ENCODE measurements at places on chromosomes 1 and 21.

GRCh38 chr1:226525750-226526149 is 22.8 kb upstream of the STUM start:
- DNase-seq: peak; percentile 4

DNA sequence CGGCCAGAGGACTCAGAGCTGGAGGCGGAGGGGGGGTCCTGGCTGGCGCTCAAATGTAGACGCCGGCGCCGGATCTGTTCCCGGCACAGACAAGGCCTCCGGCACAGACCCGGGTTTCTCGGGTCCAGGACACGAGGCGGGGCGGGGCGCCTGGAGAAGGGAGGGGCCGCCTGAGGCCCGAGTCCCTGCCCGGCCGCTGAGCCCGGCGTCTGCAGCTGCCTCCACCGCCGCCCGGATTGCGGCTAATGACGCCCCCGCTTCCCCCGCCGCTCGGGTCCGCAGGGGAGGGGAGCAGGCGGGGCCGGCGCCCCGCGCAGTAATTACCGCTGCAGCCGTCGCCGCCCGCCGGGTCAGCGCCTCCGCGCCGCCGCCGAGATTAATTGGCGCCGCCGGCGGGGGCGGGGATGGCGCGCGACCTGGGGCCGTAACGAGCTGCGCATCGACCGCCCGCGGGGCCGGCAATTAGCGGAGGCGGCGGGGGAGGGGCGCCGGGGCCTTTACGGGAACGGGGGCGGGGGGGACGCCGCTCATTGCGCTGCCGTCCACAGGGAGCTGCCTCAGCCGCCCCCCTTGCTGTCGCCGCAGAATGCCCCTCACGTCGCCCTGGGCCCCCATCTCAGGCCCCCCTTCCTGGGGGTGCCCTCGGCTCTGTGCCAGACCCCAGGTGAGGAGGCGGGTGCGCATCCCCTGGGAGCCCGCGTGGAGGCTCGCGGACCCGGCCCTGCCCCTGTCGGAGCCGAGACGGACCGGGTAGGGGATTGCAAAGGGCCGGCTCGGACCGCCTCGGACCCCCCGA is 17.3 kb downstream of the NOC2L start:
- peak; percentile 51 for DNase-seq

GRCh38 chr1:170310951-170311350 is 165.2 kb downstream of the NTMT2 start:
- DNase-seq: no peak

DNA sequence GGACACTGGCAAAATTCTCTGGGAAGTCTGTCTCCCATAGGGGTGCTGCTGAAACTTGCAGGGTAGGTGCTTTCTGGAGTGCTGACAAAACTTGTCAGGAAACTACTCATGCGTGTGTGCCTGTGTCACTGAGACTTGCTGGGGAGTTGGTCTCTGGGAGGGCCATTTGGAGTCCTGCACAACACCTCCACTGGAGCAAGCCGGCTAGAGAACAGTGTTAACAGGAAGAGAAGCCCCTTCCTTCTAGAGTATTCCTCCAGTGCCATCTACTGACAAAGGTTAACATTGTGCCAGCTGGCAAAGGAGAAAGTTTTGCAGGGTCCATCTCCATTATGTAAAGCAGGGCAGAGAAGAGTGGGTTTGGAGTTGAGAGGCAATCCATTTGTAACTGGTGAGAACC is 30.0 kb downstream of the ZMYM4 start:
- DNase-seq: peak; percentile 36

GRCh38 chr21:37463083-37463801 is 96.7 kb downstream of the DYRK1A start:
- peak; percentile 80 for DNase-seq

- DNase-seq: peak; percentile 67
Measured at GRCh38 chr1:235648954-235649367, 623 bp downstream of the GNG4 start.

- peak; percentile 80 for DNase-seq
Measured at GRCh38 chr1:72435025-72435424, 152.7 kb upstream of the NEGR1 start.

DNA sequence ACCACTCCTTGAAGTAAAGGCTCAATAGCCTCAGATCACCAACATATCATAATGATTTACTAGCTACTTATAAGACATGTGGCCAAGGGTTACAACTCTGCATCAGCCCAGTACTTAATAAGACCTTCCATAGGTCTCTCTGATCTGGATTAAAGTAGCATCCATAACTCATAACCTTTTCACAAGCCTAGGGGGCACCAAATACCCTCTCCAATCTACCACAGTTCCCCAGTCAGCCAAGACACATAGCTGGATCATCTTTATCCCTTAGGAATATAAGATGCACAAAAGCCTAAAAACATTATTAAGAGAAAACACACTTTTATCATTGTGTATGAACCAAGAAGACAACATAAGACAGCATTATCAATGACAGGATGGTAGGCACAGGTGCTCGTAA is 22.1 kb downstream of the SSX2IP start:
- no peak for DNase-seq

DNA sequence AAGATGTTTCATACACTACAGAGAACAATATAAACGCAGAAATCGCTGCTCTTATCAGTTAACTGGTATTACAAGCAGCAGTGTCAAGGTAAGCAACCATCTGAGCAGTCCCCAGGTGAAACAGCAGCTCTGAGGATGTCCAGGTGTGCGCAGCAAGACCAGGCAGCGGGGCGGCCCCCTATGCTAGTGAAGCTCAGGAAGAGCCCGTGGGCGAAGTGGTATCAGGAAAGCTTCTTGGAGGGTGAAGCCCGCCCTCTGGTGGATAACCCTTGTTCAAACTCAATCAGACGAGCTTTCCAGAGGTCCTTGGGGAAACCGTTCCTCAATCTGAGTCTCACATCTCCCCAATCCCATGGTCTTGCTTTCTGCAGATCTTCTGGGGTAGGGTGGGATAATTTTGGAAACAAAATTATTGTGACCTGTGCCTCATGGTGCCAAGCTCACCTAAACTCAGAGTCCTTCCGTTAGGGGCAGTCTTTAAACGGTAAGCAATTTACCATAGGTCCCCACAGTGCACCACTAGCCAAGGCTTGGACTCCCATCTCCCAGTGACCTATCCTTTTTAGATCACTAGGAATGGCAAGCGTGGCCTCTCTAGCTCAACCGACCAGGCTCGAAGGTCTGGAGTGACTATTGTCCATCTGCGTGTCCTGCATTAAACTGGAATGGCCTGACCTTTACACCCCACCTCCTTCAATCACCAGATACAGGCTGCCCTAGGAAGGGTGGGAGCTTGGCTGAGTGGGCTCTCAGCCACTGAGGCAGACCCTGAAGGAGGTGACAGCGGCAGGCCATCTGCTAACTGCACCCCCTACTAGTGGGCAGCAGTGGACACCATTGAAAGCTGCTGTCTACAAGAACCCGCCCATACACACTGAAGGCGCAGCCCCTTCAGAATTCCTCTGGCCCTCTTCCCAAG is 13.6 kb upstream of the FAM110D start:
- peak; percentile 80 for DNase-seq

DNA sequence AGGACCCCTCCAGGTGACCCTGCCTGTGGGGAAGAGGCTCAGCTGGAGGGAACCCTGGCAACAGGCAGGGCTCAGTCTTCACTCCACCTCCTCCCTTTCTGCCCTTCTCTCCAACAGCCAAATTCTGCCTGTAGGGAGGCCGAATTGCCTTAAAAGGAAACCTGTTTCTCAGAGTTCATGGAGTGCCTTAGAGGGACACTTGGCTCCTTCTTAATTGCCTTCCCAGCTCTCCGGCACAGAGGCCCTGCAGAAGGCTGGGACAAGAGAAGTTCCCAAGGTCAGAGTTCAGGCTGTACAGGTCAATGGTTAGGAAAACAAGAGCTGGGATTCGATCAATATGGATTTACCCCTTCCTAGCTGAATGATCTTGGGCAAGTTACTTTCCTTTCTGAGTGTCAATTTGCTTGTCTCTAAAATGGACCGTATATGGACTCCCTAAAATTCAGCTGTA is 6.2 kb downstream of the CSRP1 start:
- DNase-seq: no peak

- DNase-seq: peak; percentile 95
Measured at GRCh38 chr1:173122958-173123852, 72.5 kb upstream of the TNFSF18 start.

DNA sequence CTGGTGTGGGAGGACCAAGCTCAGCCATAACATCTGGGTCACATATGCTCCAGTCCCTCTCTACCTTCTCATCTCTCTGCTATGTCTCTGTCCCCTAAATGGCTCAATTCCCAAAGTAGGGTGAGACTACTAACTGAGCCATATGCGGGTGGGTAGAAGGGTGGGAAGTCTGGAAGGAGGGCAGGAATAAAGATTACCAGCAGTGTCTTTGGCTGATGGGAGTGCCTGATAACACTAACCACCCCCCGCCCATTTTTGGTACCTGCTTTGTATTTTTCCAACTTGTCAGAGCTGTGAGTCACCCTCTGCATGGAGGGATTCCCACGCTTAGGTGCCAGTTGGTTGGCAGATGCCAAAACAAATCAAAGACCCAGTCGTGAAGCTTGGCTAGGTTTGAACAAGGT is 14.9 kb upstream of the SSBP3 start:
- no peak for DNase-seq

GRCh38 chr1:24323281-24323680 is 4.1 kb downstream of the GRHL3 start:
- DNase-seq: no peak

DNA sequence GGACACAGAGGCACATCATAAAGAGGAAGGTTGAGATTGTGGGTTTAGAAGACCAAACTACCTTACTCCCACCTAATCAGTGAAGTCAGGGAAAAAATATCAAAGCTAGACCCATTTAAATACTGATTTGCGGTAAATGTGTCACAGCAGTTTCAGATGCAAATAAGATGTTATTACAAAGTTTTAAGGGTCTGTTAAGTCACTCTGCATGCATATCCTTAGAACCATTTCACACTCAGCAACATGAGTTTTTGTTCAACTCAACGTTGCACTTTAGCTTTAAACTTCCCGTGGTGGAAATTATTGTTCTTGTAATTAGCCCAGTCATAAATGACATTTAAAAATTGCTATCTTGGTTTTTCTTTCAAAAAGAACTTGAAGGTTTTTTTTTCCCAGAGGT is 34.8 kb downstream of the RPAP2 start:
- no peak for DNase-seq

GRCh38 chr1:165070675-165071074 is 285.8 kb downstream of the LMX1A start:
- DNase-seq: no peak

DNA sequence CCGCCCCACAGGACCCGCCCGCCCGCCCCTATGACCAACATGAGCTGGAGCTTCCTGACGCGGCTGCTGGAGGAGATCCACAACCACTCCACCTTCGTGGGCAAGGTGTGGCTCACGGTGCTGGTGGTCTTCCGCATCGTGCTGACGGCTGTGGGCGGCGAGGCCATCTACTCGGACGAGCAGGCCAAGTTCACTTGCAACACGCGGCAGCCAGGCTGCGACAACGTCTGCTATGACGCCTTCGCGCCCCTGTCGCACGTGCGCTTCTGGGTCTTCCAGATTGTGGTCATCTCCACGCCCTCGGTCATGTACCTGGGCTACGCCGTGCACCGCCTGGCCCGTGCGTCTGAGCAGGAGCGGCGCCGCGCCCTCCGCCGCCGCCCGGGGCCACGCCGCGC is 7.9 kb upstream of the IBA57 start:
- no peak for DNase-seq

DNA sequence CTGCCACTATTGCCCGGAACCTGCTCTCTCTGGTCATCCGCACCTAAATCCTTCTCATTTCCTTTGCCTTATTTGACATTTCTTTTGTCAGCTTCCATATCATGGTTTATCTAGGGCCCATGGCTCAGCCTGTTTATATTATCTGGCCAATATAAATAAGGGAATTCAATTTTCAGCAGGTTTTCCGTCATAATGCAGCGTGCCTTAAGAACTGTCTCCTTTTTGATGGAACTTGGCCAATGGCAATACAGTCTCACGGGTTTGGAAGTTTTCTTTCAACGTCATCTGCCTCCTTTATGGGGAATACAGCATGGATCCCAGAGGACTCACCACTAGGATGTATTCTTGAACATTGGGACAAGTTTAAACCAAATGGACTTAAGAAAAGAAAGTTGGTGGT is 77.8 kb upstream of the KIAA0040 start:
- no peak for DNase-seq

- DNase-seq: no peak
Measured at GRCh38 chr1:205499789-205500188, 4.7 kb upstream of the CDK18 start.

- no peak for DNase-seq
Measured at GRCh38 chr1:11967028-11967547, 13.2 kb upstream of the MFN2 start.

- DNase-seq: no peak
Measured at GRCh38 chr21:9735421-9735961, 785.9 kb upstream of the TPTE start.

- no peak for DNase-seq
Measured at GRCh38 chr1:38644092-38644491, 215.5 kb downstream of the RRAGC start.

DNA sequence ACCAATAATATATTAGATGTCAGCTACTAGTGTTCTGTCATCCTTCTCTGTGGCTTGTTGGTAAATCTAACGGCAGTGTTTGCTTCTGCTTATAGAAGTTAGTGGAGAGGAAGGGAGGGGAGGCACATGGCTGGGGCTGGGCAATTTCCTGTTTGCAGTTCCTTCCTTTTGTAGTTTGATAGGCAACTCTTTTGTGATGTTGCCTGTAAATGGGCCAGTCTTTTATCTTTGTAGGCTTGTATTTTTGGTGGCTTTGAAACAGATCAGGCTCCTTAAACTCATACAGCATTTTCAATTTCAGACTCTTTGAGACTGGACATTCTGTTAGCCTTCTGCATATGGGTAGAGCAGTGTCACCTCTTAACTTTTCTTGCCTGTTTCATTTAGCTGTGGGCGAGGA is 48.1 kb downstream of the CDC14A start:
- no peak for DNase-seq

DNA sequence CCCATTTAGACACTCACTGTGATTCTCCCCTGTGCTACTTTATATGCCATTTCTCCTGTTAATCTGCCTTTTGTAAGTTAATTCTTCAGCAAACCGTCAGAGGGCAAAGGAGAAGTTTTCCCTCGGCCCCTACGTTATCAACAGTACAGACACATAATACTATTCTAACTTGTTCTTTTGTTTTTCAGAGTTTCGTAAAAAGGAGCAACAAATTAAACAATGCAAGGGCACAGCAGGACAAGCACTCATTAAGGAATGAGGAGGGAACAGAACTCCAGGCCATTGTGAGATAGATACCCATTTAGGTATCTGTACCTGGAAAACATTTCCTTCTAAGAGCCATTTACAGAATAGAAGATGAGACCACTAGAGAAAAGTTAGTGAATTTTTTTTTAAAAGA is 32.3 kb downstream of the CNN3 start:
- no peak for DNase-seq

GRCh38 chr21:42426876-42427480 is 23.3 kb downstream of the UBASH3A start:
- no peak for DNase-seq

DNA sequence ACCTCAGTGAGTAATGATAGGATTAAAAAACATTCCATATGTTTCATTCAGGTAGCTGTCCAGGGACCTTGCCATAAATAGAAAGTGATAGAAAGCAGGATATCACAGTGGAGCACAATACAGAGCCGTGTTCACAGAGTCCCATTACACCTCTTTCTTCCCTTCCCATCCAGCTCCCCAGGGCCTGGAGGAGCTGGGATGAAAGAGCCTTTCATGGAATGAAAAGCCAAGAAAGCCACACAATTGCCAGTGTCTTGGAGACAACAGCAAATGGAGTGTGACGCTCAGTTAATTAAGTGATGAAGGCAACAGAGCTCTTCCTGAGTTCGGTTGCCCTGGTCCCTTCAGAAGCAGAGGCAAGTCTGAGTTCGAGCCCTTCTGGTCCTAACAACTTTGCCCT is 387.3 kb upstream of the PLXNA2 start:
- no peak for DNase-seq

GRCh38 chr1:29415156-29415830 is 179.0 kb downstream of the PTPRU start:
- DNase-seq: no peak

Measured in IMR-90 (cell line).